ENCODE measurements at places on chromosomes 2 and 18.
A peak's percentile ranks its signal among the peaks of the same experiment; 100 is the strongest.

DNA sequence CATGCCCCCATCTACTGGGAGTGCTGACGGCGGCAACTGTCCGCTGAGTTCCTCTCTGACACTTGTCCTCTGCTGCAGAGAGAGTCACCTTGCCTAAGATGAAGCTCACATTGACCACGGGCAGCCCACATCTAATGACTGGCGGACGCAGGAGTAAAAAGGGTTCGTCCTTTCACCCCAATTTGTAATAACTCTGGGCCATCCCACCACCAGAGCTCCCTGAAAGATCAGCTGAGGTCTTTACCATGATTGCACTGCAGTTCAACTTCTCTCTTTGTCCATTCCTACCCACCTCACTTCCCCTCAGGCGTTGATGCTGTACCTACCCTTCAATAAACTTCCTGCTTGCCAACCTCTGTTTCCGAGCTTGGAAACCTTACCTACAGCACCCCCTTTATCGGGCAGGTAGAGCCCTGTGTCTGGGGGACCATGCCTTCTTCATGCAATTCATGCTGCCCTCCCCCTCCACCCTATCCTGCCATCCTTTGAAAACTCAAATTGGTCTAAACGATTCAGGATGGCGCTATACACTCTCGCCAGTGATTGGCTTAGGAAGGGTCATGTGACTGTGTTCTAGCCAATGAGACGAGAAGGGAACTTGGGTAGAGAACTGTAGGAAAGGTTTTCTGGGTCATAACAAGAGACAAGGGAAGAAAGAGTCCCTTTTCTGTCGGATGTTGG is 10.3 kb upstream of the B3GNT2 start:
- DNase-seq: no peak

DNA sequence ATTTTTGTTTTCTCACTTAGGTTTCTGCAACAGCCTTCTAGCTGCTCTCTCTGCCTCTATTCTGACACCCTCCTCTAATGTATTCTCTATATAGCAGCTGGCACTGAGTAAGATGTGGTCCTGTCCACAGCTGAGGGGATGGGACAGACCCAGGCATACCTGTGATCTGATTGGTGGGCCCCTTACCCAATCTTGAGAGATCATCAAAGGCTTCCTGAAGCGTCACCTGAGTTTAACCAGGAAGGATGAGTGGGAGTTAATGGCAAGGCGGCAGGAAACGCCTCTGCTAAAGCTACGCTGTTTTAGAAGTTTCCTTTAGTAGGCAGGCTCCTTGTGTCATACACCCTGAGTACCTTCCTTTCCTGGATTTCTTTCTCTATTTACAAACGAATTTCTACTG is 5.7 kb upstream of the TET3 start:
- no peak for DNase-seq

GRCh38 chr2:217966423-217967070 is 36.2 kb downstream of the TNS1 start:
- DNase-seq: no peak

DNA sequence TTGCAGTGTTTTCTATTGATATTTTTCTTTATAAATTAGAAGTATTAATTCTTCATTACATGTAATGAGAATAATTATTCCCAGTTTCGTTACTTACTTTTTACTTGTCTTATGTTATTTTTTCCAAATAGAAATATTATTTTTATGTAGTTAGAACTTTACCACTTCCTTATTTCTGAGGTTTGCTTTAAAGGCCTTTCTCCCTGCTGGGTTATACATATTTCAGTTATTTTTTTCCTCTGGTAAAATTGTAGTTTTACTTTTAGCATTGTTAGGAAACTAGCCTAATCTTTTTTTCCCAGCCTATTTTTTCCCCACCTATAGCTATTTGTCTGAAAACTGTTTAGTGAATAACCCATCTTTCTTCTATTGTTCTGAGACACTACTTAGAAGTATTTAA is 17.1 kb downstream of the RNF144A start:
- no peak for DNase-seq

- DNase-seq: no peak
Measured at GRCh38 chr2:71630454-71631328, 177.3 kb downstream of the DYSF start.

GRCh38 chr18:74281011-74281979 is 10.5 kb downstream of the CYB5A start:
- no peak for DNase-seq

GRCh38 chr2:86519349-86519748 is 43.9 kb downstream of the CHMP3 start:
- DNase-seq: no peak

DNA sequence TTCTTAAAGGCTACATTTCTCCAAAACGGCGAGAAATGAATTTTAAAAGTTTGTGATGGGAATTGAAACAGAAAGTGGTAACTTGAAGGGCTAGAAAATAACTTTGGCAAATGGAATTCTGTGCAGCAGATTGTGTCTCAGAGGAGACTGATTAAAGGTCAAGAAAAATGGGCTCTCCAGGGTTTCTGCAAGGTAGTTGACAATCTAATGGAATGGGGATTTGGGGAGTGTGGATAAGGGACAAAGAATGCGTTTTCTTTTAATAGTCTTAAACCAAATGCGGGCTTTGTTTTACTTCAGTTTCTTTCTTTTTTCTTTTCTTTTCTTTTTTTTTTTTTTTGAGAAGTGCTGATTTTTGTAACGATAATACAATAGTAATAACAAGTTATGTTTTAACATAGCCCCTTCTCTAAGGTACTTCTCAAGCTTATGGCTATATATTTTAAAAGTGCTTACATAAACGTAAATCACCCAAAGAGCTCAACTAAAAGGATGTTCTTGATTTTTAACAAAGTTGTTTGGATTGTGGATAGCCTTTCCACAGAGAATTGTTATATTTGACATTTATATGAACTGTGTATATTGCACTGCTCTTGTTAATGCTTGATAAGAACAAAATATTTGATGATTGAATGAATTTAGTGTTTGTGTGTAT is 36.6 kb downstream of the CAMKMT start:
- DNase-seq: no peak

DNA sequence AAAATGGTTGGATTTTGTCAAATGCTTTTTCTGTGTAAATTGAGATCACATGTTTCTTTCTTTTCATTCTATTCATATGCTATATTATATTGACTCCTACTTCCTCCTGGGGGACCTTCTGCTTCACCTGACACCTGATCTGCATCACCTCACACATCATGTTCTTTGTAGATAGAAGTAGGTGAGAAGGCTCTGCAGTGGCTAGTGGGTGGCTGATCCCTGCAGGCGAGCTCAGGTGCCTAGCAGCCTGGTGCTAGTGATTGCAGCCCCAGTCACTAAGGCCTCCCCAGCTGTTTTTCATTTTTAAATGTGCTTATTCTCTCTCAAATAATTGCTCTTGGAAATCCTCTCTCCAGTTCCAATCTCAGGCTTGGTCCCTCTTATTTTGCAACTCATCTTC is 33.6 kb downstream of the MC4R start:
- DNase-seq: no peak

DNA sequence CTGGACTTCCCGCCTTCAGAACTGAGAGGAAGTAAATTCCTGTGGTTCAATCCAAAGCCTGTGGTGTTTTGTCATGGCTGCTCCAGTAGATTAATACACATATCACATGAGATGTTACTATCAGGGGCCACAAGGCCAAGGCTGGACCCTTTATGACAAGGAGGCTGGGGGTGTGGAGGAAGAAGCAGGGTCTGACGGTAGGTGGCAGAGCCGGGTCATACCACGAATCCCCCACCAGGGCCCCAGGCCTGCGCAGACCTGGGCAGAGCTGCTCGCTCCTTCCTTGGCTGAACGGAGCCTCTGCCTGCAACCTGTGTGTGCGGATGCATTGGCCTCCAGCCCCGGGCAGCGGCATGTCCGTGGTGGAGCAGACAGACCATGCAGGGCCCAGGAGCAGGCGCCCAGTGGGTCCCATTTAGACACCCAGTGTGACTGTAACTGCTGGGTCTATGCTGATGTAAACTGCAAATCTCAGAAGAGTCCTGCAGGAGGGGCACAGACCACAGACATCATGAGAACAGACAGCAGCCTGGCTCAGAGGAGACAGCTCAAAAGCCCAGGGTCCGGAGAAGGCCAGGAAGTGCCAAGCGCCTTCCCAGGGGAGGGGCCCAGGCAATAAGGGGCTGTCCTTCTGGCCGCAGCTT is 155.2 kb downstream of the PXDN start:
- DNase-seq: no peak

DNA sequence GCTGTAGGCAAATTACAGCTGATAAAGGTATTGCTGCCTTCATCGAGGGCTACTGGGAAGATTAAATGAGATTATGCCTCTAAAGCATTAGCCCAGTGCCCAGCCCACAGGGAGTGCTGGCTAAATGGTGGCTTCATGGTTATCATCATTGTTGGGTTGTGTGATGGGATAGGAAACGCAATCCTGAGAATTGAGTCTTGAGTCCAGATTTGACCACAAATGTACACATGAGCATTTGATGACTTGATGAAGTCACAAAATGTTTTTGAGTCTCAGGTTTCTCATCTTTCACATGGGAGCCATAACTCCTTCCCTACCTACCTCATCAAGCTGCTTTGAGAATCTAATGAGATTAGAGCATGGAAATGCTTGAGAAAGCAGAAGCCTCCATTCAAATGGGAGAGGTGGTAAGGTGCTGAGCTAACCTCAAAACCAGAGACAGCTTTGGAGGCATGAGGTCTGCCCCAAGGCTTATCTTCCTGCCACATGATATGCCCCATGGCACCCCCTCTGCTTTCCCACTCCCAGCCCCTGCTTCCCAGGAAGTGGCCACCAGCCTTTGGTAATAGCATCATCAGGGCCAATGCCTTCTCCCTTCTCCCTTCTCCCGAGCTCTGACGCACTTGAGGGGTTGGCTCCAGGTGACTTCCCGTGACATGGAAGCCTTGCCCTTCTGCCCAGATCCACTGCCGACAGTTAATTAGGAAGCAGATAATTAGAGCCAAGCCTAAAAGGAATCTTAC is 149.4 kb upstream of the EPAS1 start:
- DNase-seq: no peak

DNA sequence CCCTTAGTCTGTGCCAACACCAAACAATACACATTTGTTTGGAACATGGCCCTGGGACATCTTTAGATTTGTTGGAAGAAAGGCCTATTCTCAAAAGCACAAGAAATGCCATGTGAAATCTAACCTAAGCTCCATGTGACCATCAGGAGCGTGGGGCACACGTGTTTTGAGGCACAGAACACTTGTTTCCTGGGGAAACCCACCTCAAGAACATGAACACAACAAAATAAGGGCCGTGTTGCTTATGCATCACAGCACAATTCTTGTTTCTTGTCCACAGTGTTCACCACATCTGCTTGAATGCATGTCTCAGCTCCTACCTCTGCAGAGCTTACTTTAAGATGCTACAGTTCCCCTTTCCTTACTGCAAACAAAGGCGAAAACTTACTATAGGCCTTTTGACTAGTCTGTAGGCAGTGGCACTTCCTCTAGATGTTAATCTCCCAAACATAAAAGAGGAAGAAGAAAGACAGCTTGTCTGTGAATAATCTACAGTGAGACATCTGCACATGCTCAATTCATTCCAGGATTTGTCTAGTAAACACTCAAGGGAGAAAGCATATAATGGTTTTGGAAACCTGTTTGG is 165.0 kb downstream of the ANKRD44 start:
- DNase-seq: no peak

- peak; percentile 81 for DNase-seq
Measured at GRCh38 chr2:230161184-230161583, 58.6 kb downstream of the SP110 start.

- no peak for DNase-seq
Measured at GRCh38 chr18:79104137-79104536, 34.9 kb downstream of the ATP9B start.
